ENCODE measurements at places on chromosomes 12 and 14.

GRCh38 chr14:64417055-64417770 is 29.1 kb downstream of the MTHFD1 start:
- DNase-seq: no peak

GRCh38 chr12:82440885-82441284 is 82.6 kb downstream of the METTL25 start:
- DNase-seq: no peak

GRCh38 chr12:27627123-27627852 is 69.0 kb upstream of the REP15 start:
- DNase-seq: no peak

- DNase-seq: no peak
These were observed 83.6 kb downstream of the FLRT2 start for GRCh38 chr14:85613496-85613895.

- DNase-seq: no peak
These were observed 8.6 kb downstream of the IFI27L2 start for GRCh38 chr14:94120667-94121340.

- DNase-seq: peak; percentile 43
These were observed 50.9 kb upstream of the BICDL1 start for GRCh38 chr12:119938049-119938667.

DNA sequence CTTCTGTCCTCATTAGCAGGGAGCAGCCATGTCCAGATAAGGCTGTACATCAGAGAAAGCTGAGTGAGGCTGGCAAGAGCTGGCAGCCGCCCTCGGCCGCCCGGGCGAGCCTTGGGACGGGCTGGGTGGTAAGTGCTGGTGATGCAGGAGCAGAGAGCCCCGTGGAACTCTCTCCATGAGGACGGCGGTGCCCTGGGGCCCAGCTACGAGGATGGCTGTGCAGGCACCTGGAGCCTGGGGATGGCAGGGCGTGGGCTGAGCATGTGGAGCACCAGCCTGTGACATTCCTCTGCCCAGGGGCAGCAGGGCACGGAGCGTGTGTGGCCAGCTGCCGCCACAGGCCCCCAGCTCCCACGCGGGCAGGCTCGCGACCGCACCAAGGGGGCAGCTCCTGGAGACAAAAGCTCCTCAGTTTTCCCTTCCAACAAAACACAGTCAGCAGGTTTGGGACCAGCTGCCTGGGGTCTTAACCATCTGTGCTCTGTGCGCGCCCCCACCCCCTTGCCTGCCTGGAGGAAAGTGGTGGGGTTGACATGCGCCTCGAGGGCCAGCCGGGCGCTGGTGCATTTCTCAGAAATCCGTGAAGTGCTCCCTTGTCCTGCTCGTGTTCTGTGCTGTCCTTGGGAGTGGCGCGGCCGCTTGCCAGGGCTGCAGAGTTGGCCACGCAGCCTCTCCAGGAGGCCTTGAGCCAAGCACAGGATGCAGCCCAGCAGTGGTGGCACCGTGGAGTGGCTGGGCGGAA is 21.4 kb downstream of the PACS2 start:
- DNase-seq: no peak

GRCh38 chr14:31307198-31307597 is 99.6 kb upstream of the HECTD1 start:
- no peak for DNase-seq

DNA sequence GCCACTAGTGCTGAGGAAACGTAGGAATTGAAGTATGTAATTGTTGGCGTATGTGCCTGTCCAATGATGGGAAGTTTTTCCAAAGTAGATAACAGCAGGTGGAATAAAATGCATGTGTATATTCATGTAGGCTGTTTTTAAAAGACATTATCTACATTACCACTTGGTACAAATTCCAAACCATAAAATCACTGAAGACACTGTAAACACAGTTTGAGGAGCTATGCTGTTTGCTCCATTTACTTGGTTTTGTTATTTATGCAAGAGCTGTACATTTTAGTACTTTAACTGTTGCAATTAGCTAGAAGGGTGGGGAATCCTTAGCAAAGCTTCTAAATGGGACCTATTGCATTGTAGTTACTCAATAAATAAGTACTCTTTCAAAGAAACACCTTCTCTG is 274.5 kb upstream of the DIO2 start:
- DNase-seq: no peak

- DNase-seq: no peak
These were observed 66.5 kb downstream of the ATP23 start for GRCh38 chr12:58007875-58008274.
